Hypothalamus (tissue), 51 donors: ENCODE measurements at places on chromosomes 3 and 15.

DNA sequence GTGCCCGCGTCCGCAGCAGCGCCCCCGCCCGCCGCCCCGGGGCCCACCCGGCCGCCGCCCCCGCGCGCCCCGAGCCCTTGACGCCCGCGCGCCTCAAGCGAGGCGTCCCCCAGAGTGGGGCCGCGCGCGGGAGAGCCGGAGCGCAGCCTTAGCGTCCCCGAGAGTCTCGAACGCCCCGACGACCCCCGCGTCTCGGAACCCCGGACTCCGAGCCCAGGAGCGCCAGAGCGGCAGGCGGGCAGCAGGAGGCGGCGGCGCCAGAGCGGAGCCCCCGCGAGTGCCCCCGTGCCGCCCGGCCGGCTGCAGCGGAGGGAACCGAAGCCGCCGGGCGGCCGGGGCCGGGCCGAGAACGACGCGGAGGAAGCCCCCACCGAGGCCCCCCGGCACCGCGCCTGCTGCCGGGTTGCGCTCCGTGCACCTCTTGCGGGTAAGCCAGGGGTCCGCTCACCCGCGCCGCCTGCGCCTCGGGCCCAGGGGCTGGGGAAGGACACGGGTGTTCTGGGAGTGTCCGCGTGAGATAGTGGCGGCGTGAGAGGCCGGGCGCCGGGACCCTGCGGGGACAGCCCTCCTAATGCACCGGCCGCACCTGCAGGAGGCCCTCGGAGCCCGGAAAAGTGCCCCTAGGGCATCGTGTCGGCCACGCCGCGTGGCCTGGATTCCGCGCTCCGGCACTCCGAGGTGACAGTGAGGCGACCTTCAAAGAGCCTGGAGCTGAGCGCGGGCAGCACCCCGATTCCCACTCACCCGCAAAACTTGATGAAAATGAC is 52.0 kb upstream of the ULK4 start:
- DNase-seq, result no peak

GRCh38 chr3:191257286-191257685 is 58.2 kb downstream of the OSTN start:
- DNase-seq, result no peak

- no peak for DNase-seq
These were observed 302.7 kb downstream of the AGBL1 start for GRCh38 chr15:86382341-86382740.

GRCh38 chr15:89104172-89104564 is 15.9 kb downstream of the ABHD2 start:
- DNase-seq, result no peak

GRCh38 chr3:118479376-118479775 is 555.3 kb downstream of the IGSF11 start:
- no peak for DNase-seq

DNA sequence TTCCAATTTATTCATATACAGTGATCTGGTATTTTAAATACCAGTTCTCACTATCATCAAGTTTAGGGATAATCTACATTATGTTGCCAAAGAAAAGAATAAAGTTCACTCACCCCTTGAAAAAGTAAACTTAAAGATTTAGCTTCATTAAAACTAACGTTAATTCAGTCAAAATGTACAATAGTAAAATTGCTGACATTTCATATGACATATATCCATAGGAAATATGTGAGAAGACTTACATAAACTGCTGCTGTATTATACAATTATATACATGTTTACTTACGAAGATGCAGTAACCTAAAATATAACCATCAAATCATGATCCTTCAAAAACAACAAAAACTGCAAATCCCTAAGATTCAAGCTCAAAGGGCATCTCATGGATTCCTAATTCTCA is 44.0 kb downstream of the ATR start:
- DNase-seq, result no peak

- peak; percentile 61 for DNase-seq
These were observed 1.4 kb downstream of the CHL1 start for GRCh38 chr3:197828-198491.

DNA sequence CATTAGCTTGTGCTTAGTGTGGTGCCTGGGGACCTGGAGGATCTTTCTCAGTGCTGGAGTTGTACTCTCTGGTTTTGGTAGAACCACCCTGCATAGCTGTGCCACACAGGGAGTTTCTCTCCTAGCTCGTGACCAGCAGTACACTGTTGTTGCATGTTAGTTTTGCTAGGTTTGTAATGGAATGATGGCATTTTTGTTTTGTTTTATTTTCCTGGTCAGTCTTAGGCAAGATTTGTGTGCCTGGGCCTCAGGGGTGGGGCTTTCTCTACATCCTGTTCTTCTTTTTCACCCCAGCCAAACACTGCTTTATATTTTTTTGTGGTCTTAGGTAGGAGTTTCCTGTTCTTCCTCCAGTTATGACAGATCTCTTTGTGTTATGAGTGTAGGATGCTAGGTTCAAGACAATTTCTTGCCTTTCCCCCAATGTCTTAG is 534.5 kb upstream of the KCNMB2 start:
- DNase-seq, result no peak

DNA sequence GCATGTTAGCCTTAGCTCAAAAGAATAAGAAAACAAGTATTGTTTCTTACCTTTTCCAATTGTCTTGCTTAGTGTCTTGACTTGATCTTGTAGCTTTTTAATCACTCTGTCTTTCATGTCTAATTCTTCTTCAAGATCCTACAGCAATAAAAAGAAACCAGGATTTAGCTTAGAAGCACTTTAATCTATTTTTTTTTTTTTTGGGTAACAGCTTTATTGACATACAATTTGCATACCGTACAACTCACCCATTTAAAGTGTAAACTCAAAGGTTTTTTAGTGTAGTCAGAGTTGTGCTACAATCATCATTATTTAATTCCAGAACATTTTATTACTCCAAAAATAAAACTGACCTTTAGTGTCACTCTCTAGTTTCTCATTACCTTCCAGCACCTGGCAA is 23.4 kb upstream of the GNB5 start:
- DNase-seq, result no peak
